ENCODE measurements at places on chromosomes 5 and 9. TPM values are rescaled to one million over a fixed set of nuclear protein-coding genes. Genes with fewer than 3 reads are reported as not detected.

IL6ST gene
- total RNA-seq, result 452 TPM

ECSCR gene
- 12.6 TPM for total RNA-seq

FBN2 gene
- 0.38 TPM for total RNA-seq

OLFML2A gene
- total RNA-seq, result 0.98 TPM

SKP2 gene
- total RNA-seq, result 10.2 TPM

AQP3 gene
- total RNA-seq, result 1.5 TPM

ADAMTS16 gene
- 0.12 TPM for total RNA-seq

COL23A1 gene
- 0.08 TPM for total RNA-seq

INSL4 gene
- total RNA-seq, result not detected

GPR107 gene
- total RNA-seq, result 57.4 TPM

LCN15 gene
- not detected for total RNA-seq

SPATA9 gene
- 0.59 TPM for total RNA-seq

LEAP2 gene
- 0.08 TPM for total RNA-seq
